ENCODE measurements at places on chromosomes 1 and 21.

- DNase-seq: no peak
Observed at GRCh38 chr1:214568328-214568727, 16.9 kb upstream of the PTPN14 start.

DNA sequence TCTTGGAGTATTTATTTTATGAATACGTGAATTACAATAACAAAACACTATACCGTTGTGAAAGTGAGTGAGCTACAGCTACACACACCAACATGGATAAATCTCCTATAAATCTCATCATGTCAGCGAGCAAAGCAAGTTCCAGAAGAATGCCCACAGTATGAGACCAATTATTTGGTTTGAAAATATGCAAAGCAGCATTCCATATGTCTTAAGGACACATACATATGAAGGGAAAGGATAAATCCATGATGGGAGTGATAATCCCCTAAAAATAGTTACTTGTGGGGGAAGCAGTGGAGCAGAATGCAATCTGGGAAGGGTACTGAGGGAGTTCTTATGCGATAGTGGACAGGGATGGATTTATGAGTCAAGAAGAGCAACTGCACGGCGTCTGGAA, 261.3 kb downstream of the DISC1 start:
- DNase-seq: no peak

DNA sequence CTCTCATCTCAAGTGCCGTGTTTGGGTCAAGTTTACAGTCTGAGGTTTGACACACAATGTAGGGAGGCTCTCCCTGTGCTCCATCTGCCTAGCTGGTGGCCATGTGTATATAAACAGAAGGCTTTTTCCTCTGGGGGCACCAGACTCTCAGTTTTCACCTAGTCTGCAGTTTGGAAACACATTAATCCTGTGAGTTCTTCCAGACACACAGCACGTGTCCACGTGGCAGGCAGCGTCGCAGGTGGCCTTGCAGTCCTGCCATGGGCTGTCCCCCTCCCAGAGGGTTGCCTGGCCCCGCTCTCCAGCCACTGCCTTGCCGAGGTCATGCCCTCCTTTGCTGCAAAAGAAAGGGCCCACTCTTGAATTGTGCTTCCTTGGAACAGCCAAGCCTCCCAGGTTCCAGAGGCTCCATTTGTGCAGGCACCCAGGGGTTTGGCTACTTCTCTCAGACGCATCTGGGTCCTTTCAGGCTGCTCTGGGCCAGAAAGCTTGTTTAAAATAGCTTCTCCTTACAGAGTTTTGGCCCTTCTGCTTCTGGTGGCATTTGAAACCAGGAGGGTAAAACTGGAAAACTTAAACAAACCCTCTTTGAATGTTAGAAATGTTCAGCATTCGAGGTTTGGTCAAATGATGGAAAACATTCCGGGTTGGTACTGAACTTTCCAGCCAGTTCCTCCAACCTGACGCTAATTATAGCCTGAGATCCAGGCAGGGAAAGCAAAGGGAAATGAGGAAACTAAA, 4.4 kb upstream of the RUNX1 start:
- no peak for DNase-seq

DNA sequence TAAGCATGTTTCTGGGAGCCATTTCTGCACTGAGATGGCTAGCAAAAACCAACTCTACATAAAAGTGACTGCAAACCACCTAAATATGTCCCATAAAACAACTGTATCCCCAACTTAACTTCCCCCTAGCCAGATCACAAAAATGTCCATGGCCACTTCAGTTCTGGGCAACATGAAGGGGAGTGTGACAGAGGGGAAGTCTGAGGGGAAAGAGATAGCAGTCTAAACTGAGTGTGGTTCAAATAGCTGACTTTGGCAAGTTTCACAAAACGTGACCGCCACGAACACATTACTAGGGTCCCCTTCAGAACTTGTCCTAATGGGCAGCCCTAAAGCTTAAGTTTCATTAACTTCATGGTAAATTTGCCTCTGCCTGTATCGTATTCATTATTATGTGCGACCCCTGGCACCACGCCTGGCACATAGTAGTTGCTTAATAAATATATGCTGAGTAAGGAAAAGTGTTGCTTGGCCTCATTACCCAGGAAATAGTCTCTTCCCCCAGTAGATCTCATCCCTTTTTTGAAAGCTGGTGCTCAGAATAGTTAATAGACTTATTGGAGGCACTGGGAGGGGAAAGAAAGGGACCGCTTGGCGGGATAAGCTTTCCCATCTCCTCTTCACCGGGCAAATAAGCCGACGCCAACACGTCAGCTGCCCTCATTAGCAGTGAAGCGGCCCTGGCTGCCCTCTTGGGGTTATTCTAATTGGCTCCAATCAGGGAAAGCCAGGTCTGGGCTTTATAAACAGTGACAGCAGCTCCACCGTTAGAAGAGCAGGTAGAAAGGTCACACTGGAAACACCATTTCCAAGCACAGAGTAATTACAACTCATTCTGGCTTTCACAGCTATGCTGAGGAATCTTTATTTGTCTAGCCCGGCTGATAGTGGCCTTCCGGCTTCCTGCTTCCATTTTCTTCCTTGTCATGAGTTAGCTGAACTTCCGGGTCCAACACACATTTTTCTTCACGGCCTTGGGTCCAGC, 122.1 kb downstream of the LRIG2 start:
- DNase-seq: no peak

- no peak for DNase-seq
Observed at GRCh38 chr1:58699011-58699762, 675 bp downstream of the MYSM1 start.

GRCh38 chr1:48977273-48977672, 200.6 kb upstream of the BEND5 start:
- no peak for DNase-seq

DNA sequence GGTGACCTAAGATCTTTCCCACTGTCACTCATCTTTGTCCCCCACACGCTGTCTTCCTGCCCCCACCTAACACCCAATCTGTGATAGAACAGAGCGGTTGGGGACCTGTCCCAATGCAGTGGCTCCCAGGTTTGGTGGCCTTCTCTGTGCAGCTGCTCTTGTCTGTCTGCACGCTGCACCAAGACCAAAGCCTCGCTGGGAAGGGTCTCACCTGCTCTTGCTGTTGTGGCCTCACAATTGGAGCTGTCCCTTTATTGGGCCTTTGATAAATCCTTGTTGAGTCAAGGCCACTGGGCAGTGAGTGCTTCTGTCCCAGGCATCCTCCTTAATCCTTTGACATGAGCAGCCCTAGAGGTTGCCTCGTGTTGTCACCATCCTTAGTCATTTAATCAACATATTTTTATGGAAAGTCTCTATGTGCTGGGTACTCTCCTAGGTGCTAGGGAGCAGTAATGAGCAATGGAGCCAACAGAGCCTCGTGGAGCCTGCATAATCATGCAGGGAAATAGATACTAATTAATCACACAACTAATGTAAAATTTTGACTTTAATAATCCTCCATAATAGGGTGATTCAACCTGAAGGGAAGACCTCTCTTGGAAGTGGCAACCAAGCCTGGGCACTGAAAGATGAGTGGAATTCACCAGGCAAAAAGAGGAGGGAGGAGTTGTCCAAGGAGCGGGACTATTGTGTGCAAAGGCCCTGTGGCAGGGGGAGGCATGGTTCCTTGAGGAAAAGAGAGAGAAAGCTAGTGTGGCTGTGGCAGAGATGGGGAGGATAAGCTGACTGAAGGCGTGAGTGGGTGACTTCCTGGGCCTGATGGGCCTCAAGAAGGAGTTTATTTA, 57.6 kb downstream of the MAN1C1 start:
- no peak for DNase-seq

- peak; percentile 25 for DNase-seq
Observed at GRCh38 chr1:89451011-89451410, 73.6 kb upstream of the LRRC8B start.

GRCh38 chr1:32772281-32773017, 44.7 kb downstream of the YARS1 start:
- no peak for DNase-seq

DNA sequence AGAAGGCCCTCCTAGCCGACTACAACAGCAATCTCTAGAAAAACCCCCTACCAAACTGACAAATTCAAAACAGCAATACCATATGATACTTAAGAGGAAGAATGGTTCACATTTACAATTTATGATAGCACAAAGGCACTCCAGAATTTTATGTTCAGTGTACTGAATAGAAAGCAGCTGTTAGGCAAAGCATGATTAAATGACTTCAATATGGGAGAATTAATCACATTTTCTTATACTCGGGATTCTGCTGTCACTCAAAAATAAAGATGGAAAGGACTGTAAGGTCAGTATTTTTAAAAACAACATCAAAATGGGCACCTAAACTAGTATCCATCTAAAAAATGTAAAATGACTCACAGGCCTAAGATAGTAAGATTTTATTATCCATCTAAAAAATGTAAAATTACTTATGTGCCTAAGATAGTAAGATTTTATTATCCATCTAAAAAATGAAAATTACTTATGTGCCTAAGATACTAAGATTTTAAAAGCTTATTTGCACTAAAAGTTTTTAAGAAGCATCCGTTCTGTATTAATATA, 198.5 kb downstream of the SMYD3 start:
- DNase-seq: no peak

GRCh38 chr1:43636006-43636641, 13.8 kb upstream of the KDM4A start:
- no peak for DNase-seq

GRCh38 chr1:210310562-210311153, 18.0 kb upstream of the HHAT start:
- DNase-seq: no peak
